A172 (cell line): ENCODE measurements at places on chromosomes 5 and 9. TPM values are rescaled to one million over a fixed set of nuclear protein-coding genes. Genes with fewer than 3 reads are reported as not detected.
A peak's percentile ranks its signal among the peaks of the same experiment; 100 is the strongest.

The PDLIM7 gene
- total RNA-seq = 189 and 215 TPM in 2 replicates

DNA sequence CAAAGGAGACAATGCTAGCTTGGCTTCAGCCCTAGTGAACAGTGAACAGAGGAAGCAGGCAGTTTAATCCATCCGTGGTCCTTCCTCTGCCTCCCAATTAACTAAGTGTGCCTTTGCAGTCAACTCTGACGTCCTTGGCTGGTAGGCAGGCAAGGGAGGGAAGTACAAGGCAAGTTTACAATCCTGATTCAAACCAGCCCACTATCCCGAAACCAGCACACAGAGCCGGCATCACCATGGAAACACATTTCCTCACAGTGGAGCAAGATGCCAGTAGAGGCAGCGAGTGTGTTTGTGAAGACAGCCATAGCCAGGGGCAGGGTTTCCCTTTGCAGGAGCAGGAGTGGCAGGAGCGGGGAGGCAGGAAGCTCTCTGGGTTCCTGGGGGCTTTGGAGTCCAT lies 73.9 kb downstream of the GOLPH3 start:
- no peak for DNase-seq

The WNT8A gene
- total RNA-seq = not detected in 2 replicates

GRCh38 chr5:162230348-162230747 lies 162.8 kb downstream of the GABRG2 start:
- DNase-seq = no peak

The TMEM171 gene
- total RNA-seq = 15.7 and 23.5 TPM in 2 replicates

- DNase-seq = no peak
These were observed 15.2 kb upstream of the OSMR start for GRCh38 chr5:38830521-38831051.

GRCh38 chr5:58360794-58361193 lies 99.1 kb downstream of the PLK2 start:
- DNase-seq = no peak

- peak; percentile 95 for DNase-seq
These were observed 38.8 kb upstream of the GLRX start for GRCh38 chr5:95861221-95861863.

The TXNDC8 gene
- not detected in 2 replicates for total RNA-seq

DNA sequence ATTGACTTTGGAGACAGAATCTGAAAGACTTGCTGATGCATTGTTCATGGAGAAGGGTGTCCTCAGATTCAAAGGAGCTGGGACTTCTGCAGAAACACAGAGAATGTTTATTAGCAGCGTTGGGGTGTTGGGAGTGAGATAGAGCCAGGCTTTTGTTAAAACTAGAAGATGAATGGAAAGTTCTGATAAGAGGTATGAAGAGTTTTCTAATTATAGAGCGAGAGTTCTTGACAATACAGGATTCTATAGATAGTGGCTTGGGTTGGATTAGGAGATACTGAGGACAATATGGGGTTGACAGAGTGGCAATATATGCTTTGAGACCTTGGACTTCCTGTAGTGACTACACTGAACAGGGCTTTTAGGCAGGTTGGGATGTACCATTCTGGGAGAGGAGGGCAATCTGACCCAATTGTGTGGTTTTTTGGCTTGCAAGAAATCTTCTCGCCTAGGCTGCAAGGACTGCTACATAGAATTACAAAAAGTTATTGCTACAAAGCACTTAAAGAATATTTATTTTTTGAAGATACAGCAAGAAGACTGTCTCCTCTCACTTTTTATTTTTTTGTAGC lies 83.1 kb downstream of the FER start:
- no peak for DNase-seq

GRCh38 chr5:61805101-61805500 lies 473.0 kb downstream of the ZSWIM6 start:
- DNase-seq = peak; percentile 70
